GM04504 (cell line): ENCODE measurements at places on chromosomes 6 and 20.
A peak's percentile ranks its signal among the peaks of the same experiment; 100 is the strongest.

GRCh38 chr6:137736048-137736818, 130.8 kb upstream of the TNFAIP3 start:
- no peak for DNase-seq

DNA sequence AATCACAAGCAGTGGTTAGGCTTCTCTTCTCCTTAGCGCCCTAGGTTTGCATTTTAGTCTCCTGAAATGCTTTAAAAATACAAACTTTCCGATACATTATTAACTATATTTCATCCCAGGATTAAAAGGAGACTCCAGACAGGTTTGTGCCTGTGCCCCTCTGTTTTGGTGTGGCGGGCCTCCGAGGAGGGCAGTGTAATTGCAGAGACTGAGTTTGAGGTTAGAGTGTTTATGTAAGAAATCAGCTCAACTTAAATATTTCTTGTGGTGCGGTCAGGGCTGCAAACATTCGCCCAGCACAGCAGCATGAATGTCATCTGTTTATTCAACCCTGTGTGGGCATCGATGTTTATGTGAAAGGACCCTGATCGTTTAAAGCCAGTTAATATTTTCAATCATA, 130.4 kb upstream of the AKAP12 start:
- no peak for DNase-seq

DNA sequence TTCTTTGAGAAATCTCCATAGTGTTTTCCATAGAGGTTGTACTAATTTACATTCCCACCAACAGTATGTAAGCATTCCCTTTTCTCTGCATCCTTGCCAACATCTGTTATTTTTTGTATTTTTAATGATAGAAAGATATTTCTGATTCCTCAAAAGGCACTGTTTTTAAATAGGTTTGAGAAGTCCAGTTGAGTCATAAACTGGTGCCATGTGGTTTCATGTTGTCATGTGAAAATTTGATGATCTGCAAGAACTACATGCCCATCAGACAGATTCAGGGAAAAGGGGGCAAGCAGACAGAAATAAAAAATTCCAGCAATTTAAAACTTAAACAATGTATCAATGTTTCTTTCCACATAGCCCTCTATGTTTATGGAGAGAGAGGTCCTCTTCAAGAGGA, 227.5 kb downstream of the KCNQ5 start:
- no peak for DNase-seq

GRCh38 chr20:63846128-63846771, 15.0 kb upstream of the ABHD16B start:
- no peak for DNase-seq

DNA sequence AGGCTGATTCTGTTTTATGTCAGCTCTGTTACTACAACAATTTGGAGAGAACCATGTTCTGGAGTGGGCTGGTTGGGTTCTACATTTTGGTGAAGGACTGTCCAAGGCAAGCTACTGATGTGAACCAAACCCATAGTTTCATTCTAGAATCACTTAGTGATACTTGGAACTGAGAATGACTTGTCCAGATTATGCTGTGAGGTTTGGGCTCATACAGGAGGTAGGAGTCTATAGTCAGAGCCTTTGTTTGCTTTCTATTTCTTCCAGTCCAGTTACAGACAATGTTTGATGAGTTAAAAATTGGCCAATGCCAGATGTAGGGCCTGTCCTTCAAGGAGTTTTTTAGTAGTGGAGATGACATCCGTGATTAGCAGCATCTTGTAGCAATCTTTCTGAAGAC, 97.9 kb downstream of the LRRC1 start:
- no peak for DNase-seq

GRCh38 chr6:4970739-4971395, 33.0 kb downstream of the RPP40 start:
- no peak for DNase-seq

DNA sequence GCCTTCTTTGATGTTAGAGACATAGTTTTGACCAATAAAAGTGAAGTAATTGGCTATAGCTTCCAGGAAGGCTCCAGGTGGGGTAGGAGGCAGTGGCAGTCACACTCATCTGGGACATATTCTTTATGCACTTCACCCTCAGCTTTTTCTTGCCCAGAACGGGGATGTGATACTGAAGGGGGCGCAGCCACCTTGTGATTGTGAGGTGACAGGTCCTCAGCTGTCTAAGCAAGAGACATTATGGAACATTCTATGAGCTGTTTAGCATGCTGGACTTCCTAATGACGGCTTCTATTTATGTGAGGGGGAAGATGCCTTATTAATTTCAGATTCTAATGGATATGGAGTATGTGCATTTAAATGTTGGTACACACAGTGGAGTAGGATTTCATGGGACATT, 151.3 kb upstream of the ZFP64 start:
- no peak for DNase-seq

DNA sequence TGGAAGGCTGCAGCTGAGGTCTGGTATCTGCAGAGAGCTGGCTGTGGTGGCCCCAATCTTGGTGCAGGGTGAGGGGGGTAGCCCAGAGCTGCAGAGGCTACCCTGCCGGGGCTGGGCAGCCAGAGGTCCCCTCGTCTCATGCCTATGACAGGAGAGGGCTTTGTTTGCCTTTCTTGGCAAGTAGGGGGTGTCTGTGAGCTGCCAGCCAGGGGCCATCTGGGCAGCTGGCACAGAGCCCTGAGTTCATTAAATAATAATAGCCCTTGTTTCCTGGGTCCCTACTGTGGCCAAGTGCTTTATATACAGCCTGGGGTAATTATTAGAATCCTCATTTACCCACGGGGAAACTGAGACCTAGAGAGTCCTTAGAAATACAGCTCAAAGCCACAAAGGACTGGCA, 66.6 kb downstream of the EZR start:
- no peak for DNase-seq

- DNase-seq, result no peak
These were observed 84.5 kb upstream of the LRFN2 start for GRCh38 chr6:40671694-40672050.

DNA sequence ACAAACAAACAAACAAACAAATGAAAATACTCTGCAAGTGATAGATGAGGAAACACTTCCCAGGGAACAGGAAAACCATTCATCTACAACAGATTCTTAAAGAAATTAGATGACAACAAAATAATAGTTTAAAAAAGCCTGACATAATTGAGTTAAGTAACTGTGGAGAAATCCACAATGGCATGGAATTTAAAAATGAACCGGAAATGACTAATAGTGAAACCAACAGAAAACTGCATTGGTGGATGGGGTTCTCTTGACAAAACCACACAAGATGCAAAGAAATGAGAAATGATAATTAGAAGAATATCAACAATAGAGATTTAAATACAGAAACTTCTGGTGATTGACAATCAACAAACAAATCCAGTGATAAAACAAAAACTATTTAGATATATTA, 785.6 kb downstream of the QKI start:
- no peak for DNase-seq

DNA sequence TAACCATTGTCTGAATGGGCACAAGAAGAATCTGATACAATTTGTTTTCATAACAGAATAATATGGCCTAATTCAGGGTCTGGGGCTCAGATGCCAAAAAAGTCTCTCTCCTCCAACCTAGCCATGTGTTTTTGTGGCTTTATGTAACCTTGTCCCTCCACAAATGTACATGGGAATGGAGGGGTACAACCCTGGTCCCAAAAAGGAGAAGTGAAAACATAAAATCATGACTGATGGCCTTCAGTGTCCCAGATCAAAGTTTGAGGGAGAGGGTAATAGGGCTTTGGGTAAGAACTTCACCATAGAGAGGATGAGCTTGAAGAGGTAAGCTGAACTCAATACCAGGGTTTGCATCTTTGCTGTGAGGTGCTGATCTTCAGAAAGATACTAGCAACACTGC, 136.3 kb upstream of the BACH2 start:
- DNase-seq, result no peak

- DNase-seq, result no peak
These were observed at the start of gene PLA2G7 for GRCh38 chr6:46734867-46735719. TSS of gene PLA2G7 (minus strand) at chr6:46735375. CDS start at chr6:46722891, 12,484 bp downstream.

DNA sequence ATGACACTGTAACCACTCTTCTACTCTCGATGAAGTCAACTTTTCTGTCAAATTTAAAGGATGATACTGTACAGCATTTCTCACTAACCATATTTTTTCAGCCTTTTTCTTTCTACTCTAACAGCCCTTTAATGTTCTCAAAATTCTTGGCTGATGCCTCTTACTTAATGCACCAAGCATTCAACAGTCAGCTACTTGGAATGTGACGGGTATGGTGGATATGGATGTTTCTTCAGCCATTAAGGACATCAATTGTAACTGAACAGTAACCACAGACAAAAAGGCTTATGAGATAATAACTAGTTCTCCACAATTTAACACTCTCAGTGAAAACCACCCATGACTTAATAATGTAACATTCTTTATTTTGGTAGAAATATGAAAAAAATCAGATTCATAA, 467.2 kb upstream of the ZNF337 start:
- DNase-seq, result peak; percentile 63

- DNase-seq, result no peak
These were observed 144.0 kb downstream of the BCKDHB start for GRCh38 chr6:80250391-80250997.

DNA sequence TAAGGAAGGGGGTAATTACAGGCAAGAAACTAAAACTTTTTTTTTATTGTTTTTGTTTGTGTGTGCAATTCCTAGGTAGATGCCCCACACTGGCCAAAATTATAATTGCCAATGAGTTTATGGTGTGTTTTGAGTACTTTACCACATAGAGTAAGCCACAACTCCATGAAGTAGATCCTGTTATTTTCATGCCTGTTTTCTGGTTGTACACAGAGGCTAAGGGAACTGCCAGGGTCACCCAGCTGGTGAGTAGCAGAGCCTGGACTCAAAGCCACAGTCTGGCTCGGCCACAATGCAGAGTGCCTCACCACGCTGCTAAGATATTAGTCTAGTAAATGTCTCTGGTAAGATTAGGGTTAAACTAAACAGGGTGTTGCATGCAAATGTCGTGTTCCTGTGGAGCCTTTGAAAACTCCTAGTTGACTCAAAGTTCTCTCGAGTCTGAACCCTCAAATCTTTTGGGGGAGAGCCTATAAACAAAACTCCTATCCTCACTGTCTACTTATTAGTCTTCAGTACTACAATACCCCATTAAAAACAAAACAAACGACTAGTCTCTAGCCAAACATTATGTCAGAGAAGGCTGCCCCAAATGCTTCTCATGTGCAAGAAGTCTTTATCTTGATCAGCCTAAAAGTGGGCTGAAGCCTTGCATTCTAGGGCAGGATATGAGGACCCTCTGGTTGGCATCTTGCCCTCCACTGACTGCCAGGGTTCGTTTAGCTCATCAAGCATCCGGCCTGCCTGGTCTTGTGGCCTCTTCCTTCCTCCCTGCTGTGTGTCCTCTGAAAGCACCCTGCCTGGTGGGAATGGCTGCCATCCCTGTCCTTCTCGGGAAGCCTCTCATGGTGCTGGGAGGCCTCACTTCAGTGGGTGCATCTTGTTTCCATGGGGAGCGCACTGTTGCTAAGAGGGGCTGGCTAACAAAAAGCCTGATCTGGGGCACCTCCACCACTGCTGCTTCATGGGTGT, 4.2 kb downstream of the DUSP22 start:
- no peak for DNase-seq

- DNase-seq, result no peak
These were observed 12.2 kb upstream of the ARMC2 start for GRCh38 chr6:108836061-108836460.

- DNase-seq, result no peak
These were observed 1.3 kb upstream of the PTCRA start for GRCh38 chr6:42914546-42914945.

- no peak for DNase-seq
These were observed 14.4 kb downstream of the MKKS start for GRCh38 chr20:10419550-10420133.

- no peak for DNase-seq
These were observed 453 bp downstream of the KCNQ5 start for GRCh38 chr6:72622094-72622940.

DNA sequence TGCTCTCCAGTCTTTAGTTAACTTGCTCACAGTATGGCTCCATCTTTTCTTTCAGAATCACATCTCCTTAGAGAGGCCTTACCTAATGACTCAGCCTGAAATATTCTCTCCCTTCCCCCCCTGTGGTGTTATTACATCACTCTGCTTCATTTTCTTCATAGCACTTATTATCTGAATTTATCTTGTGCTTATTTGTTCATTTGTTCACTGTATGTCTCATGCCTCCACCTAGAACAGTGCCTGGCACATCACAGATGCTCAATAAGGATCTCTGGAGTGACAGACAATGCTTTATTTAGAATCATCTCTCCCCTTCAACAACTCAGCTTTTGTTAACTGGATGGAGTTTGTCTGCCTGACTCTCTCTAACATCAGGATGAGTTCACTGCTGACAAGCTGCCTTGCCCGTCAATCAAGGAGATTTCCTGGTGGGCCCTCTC, 96.6 kb upstream of the MAN1A1 start:
- DNase-seq, result peak; percentile 14

GRCh38 chr6:100212131-100212530, 218.1 kb upstream of the MCHR2 start:
- no peak for DNase-seq

- DNase-seq, result no peak
These were observed 46.0 kb upstream of the TASP1 start for GRCh38 chr20:13684566-13685222.

- no peak for DNase-seq
These were observed 309.9 kb upstream of the OPRM1 start for GRCh38 chr6:153729189-153729588.

DNA sequence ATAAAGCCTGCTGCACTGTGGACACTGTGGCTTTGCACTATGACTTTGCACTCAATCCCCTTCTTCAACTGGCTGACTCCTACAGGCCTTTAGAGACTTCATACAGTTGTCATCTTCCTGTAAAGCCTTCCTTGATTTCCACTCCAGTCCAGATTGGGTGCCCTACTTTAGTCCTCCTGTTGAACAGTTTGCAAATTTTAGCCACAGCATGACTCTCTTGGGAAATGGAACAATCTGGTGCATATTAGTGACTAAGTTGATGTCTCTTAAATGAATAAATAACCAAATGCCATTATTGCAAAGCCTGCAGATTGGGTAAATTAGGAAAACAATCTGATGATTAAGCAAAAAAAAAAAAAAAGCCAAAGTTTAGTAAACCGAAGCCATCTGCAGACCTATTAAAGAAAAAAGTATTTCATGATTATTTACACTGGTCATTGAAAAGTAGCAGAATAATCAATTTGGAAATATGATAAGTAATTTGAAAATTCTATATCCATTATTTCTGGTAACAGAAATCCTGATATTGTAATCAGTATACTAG, 12.6 kb downstream of the PLCB4 start:
- DNase-seq, result peak; percentile 52

DNA sequence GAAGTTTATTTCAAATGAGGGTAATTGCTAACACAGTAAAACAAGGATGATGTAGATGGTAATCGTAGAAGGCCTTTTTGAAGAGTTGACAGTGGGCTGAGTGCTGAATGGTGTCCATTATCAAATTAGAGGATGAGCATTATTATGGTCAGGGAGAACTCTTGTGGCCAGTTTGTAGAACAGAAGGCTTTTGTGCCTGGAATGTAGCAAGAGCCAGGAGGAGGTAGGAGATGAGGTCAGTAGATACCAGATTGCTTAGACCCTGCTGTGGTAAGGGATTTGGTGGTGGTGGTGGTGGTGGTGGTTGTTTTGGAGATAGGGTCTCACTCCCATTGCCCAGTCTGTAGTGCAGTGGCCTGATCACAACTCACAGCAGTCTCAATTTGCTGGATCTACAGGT, 6.2 kb downstream of the CSE1L start:
- DNase-seq, result no peak
